Tibial nerve (tissue), 4 donors: ENCODE measurements at places on chromosomes 6 and 20. TPM values are rescaled to one million over a fixed set of nuclear protein-coding genes. Genes with fewer than 3 reads are reported as not detected.

- no peaks in the 10 kb centered on the region for H3K36me3 ChIP-seq
- H3K27ac ChIP-seq, result no peak overlapping the region
- DNase-seq, result no peak
Observed at GRCh38 chr6:136983687-136984086, 61.1 kb downstream of the IL20RA start.

GRCh38 chr6:33280539-33280938 lies 3.6 kb downstream of the B3GALT4 start:
- H3K36me3 ChIP-seq, result peaks cover 81% of the 10 kb centered on the region
- H3K4me1 ChIP-seq, result peaks cover 19% of the 10 kb centered on the region
- no peak for DNase-seq

SYTL3 gene
- 3.0 TPM for total RNA-seq

DNA sequence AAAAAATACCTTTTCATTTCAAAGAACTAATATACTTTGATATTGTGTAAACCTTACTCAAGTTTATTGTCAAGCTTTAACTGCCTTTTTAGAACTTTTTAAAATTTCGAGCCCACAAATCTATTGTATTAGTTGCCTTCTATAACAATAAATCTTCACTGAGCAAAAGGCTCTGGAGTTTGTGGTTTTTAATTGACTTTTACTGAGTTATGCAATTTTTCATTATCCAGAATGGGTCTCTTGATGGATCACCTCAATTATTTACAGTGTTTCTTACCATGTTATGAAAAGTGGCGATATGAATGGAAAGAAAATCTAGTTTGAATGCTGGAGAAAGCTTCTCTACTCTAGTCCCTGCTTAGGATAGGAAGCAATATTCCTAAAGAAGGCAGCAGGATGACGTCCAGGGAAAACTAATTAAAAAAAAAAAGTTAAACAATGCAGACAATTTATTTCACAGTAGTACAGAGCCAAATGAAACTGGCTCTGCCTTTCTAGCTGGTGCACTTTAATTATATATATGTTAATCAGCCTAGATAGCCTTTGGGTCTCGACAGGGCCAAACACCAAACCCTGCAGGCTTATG lies 5.0 kb downstream of the ID4 start:
- H3K4me3 ChIP-seq, result no peak overlapping the region
- no peak overlapping the region for H3K27ac ChIP-seq
- no peak for DNase-seq
- H3K36me3 ChIP-seq, result peaks cover 3% of the 10 kb centered on the region
- H3K27me3 ChIP-seq, result no peaks in the 10 kb centered on the region

MMP24OS gene
- 35.2 TPM for total RNA-seq

DNA sequence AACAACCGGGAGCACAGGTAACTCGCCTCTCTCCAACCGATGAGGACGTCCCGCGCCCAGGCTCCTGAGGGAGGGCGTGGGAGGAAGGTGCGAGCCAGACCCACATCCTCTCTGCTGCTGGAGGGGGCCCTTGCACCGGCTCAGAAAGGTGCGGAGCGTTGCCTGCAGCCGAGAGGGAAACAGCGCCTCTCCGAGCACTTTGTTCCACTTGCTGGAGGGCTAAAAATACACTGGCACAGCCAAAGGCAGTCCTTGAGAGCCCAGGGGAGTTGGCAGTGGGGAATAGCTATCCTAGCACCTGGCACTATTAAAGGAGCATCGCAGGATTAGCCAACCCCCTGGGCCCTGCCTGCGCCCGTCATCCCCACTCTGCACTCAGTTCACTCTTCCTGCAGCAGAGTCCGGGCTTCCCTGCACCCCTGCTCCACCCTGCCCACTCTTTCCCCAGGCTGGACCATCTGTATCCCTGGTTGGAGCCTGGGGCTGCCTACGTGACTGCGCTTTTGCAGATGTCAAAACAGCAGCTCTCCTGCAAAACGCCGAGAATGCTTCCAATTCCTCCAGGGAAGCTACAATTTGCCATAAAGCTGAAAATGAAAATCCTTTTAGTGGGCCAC lies 108.9 kb downstream of the SNX5 start:
- no peak for DNase-seq
- no peak overlapping the region for H3K27ac ChIP-seq
- no peaks in the 10 kb centered on the region for H3K36me3 ChIP-seq

ZC2HC1B gene
- total RNA-seq, result not detected
